ENCODE measurements at places on chromosomes 12 and 14.

DNA sequence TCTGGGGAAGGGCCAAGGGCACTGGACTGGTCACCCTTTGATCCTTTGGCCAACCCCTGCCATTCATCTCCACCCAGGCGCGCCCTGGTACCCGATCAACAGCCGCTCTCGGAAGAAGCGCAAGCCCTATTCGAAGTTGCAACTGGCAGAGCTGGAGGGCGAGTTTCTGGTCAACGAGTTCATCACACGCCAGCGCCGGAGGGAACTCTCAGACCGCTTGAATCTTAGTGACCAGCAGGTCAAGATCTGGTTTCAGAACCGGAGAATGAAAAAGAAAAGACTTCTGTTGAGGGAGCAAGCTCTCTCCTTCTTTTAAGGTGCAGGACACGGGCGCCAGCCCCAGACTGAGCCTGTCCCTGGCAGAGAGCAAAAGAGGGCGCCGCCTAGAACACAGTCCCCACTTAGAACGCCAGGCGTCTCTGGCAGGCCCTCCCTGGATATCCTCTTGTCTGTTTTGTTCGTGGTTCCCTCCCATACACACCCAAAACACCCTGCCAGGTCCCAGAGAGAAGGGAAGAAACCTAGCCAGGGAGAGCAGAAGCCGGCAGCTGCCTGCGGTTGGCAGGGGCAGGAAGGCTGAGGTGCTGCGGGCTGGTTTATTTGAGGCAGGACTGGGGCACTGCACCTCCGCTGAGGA, 1.7 kb downstream of the HOXC12 start:
- DNase-seq, result no peak

DNA sequence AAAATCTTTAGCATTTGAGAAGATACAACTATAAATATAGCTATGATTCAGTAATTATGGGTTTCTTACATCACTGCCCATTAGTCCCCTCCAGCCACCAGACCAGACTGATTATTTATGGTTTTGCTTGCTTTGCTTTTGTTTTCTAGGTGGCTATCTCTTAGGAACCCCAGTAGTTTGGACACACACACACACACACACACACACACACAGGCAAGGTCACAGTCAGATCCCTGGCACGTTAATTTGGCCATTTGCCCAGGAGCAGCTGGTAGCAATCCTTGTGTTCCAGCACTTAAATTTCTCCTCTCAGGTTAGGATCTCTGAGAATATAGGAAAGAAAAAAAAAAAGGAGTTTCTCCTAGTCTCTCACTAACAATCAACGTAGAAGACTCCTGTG, 90.2 kb upstream of the RESF1 start:
- DNase-seq, result no peak

DNA sequence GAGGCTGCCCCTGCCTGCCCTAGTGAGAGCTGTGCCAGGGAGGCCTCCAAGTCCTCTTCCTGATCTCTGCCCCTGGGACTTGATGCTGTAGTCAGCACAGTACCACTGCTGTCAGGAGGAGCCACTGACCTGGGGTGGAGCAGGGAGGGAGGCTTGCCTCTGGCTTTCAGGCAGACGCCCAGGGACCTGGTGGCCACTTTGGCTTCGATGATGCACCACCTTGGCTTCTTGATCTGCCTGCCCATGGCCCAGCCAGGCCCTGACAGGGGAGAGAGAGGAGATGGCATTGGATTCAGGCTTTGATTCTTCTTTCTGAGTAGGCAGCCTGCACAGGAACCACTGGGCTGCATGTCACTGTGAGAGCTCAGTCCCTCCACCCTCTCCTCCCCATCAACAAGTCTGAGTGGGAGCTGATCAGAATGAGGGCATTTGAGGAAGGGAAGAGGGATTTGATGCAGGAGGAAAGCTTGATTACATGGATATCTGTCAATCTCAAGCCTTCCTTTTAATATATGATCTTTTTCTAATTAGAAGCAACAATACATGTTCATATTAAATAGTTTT, 24.7 kb downstream of the TMEM63C start:
- DNase-seq, result no peak

GRCh38 chr12:62694116-62694515, 227.5 kb downstream of the MON2 start:
- DNase-seq, result no peak
